ENCODE measurements at places on chromosomes 5 and 9.

DNA sequence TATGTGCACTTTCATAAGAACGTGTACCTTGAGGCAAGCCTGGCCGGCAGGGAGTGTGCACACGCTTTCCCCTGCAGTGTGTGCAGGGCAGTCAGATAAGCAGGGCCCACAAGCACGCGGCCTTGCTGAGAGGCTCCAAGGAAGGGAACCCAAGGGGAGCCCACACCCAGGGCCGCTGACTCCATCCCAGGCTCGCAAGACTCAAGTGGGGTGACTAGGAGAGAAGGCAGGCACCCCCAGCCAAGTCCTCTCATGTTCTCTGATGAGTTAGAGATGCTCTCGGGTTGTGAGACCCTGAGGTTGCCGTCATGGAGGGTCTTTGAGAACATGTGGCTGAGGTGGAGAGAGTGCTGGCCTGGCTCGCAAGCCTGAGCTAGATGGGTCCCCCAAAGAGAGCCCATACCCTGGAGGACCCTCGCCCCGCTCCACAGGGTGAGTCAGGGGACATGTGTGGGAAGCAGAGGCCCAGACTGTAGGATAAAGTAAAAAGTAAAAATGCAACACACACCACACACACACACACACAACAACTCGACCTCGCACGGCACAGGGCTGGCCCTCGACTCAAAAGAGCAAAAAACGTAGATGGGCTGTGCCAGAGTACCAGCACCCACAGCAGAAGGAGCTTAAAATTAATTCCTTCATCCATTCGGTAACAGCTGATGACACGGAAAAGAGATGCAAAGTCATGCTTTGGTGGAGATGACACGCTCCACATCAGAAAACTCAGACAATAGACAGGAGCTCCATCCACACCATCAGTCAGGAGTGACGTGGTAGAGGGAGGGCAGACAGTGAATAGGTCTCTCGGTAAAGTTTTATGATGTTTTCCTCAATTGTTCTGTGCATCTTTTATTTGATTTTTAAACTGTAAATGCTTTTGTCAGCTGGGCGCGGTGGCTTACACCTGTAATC lies 54.8 kb upstream of the NKD2 start:
- DNase-seq: no peak

- no peak for DNase-seq
Measured at GRCh38 chr5:179337796-179338676, 7.2 kb downstream of the ADAMTS2 start.

DNA sequence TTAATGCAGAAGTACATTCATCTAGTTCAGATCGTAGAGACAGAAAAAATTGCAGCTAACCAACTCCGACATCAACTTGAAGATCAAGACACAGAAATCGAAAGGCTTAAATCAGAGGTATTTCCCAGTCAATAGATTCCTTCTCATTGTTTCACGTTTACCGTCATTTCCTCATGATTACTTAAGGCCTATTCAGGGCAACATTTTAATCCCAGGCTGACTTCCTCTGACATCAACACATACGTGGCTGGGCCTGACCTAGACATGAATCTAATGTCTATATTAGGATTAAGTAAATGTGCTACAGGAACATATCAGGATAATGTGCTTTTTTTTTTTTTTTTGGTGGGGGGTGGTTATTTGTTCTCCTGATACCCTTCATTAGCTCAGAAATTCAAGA lies 107.9 kb downstream of the RASGRF2 start:
- no peak for DNase-seq

- DNase-seq: no peak
Measured at GRCh38 chr9:114561771-114562170, 25.8 kb upstream of the ATP6V1G1 start.

DNA sequence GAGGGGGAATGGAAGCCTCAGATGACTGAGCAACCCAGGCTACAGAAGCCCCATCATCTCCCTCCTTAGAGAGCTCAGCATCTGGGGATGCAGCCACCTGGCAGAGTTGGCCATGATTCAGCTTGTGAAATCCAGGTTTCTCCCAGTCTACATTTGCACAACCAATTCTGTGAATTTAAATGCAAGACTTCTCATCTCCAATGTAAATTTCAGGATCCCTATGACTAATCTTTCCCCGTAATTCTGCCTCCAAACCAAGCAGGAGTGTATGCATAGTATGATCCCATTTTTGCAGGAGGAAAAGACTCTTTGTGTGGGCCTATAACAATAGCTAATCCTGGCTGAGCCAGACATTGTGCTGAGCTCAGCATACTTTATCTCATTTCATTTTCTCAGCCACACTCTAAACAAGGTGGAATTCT lies 59.6 kb upstream of the IL17B start:
- no peak for DNase-seq

DNA sequence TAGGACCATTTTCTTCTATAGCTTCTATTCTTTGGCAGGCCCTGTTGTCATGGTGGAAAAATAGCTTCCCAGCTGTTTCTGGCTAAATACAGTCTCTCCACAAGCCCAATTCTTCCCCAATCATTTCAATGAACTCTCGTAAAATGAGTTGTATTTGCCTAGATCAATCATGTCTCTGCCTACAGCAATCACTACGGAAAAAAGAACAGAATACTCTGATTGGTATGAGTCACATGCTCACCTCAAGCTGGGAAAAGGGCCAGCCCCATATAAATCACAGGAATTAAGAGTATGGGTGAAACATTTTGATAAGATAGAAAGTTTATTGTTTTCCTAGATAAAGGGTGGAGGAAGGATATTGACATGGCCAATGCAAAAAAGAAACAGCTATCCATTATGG lies 711.4 kb downstream of the EFNA5 start:
- no peak for DNase-seq

DNA sequence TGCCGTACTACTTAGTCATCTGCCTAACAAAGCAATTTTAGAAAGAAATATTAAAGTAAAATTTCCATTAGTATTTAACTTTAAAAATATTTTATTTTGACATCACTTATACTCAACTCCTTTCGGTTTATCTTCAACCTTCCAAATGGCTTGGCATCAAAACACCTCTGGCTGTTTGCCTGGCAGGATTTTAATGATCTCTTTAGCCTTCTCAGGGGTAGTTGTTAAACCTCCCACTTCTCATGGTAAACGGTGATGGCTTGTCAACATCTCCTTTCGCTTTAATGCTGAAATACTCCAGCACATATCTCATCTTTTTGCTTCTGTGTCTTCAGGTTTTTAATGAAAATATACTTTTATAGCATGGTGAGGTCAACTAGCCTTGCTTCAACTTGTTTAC lies 747.1 kb downstream of the CETN3 start:
- DNase-seq: no peak

- DNase-seq: no peak
Measured at GRCh38 chr5:134124289-134125038, 10.0 kb downstream of the TCF7 start.

DNA sequence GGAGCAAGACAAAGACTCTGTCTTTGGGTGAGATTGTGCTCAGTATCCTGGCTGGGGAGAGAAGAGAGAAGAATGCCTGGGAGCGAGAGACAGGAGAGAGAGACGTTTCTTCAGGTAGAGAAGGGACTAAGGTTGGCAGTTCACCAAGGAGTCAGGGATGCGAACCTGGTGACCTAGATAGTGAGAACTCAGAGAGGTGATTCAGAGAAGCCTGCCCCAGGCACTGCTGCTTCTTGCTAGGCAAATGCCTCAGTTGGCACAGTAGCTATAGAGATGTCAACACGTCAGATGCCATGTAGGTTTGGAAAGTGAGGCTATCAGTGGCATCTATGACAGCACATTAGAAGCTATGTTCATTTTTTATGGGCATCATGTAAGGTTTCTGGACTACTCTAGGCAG lies 231.6 kb upstream of the VLDLR start:
- no peak for DNase-seq

DNA sequence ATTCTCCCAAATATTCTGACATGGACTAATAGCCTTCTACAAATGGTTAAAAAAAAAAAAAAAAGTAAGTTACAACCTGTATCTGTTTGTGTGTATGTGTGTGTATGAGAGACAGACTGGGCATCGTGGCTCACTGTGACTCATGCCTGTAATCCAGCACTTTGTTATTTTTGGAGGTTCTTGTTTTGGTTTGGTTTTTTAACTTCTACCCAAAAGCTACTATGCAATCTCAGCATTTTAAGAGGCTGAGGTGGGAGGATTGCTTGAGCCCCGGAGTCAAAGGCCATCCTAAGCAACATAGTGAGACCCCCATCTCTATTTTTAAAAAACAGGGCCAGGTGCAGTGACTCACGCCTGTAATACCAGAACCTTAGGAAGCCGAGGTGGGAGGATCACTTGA lies 17.6 kb upstream of the HAVCR1 start:
- no peak for DNase-seq

GRCh38 chr5:133116601-133117000 lies 64.8 kb downstream of the HSPA4 start:
- DNase-seq: no peak

DNA sequence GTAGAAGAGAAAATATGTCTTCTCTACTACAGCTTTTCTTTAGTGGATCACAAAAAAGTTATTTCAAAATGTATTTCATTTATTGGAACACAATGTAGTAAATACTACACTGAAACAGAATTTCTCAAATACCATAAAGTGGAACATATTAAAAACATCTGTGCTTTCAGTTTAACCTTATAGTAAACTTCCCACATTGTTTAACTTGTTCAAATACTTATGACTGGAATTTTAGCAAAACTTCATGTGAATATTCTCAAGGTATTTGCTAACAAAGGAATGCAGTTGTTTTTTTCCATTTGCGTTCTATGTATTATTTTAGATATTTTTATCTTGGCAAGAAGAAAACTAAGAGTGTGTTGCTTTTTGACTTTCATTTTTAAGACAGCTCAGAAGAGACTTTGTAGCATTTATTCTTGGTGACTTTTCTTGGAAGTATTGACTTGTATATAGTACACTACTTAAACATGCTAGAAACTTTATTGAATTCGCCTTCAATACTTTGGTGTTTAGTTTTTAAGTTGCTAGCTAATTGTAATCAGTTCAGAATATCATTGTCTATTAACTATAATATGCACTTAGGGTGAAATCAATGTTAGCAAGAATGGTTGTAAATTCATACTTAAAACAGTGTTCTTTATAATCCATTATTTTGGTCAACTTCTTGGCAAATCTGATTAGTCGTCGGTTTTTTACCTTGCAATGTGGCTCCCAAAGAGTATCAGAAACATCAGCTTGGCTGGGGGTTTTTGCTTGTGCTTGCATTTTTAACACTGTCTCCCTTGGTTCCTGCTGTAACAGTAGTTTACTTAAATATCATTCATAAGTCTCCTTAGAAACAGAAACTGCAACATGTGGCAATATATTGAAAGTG lies 5.0 kb upstream of the RHOBTB3 start:
- DNase-seq: no peak

DNA sequence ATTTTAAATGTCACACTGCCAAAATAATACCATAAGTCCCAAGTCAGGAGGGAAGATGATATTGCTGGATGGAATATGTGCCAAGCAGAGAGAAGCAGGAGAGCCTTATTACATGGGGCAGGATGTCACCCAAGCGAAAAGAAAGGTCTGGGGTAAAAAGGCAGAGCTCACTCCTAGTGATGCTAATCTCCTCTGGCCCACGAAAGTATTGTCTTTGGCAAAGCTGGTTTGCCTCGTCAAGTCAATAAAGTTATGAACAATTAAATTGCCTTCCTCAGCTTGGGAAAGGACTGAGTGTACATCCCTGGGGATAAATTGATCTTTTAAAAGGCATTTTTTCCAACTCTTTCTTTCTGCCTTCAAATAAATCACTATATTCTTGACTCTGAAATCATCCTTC lies 220.6 kb downstream of the DMAC1 start:
- no peak for DNase-seq

DNA sequence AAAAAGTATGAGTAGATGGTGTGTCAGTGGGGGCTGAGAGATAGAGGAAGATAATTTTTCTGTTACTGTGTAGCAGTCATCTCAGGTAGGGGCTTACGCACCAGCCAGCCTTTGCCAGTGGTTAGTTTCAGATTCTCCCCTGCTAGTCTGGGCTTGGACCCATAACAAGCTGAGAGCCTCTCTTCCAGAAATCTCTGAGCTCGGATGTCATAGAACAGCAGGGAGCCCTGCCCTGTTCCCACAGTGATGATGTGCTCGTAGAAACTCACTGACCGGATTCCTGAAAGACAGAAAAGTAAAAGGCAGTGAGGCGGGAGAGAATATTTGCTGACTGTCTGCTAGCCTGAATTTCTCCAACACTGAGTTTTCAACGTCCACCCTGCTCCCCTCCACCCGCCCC lies 37.2 kb downstream of the DCAF12 start:
- no peak for DNase-seq

- no peak for DNase-seq
Measured at GRCh38 chr5:90994796-90995195, 388.3 kb downstream of the ARRDC3 start.

- DNase-seq: no peak
Measured at GRCh38 chr9:120410925-120411501, 169.0 kb downstream of the CDK5RAP2 start.

GRCh38 chr9:122444041-122444733 lies 33.5 kb downstream of the OR1J1 start:
- DNase-seq: no peak

- no peak for DNase-seq
Measured at GRCh38 chr5:123929055-123929474, 417.1 kb downstream of the CSNK1G3 start.

DNA sequence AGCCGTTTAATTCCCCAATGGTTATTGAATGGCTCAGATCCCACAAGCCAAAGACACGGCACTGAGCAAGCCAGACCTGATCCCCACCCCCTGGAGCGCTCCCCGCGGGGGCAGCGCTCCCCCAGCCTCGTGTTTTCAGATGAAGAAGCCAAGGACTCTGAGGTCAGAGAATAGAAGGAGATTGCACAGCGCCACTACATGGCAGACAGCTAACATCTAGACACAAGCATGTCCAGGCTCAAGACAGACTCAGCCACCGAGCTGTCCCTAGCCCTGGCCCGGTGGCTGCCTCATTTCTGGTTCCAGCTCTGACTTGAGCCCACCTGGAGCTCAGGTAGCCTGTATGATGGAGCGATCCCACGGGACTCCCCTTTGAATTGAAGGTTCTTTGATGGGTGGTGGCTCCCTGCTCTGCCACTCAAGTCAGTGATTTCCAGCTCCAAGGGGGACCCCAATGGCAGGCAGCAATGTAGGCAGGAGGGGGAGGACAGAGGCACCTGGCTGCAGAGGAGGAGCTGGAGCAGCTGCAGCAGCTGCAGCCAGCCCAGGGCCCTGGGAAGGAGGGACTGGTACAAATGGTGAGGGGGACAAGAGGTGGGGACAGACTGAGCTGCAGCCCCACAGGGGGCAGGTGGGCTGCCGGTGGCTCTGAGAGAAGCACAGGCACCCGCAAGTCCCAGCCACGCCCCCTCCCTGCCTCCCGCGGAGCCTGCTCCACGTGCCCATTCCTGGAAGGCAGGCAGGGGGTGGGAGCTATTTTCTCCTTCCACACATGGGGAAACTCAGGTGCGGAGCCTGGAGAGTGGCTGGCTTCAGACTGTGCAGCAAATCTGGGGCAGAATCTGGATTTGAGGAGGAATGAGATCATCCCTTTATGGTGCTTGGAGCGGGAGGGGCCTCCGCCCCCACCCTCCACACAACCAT lies 40.2 kb downstream of the NTNG2 start:
- no peak for DNase-seq

DNA sequence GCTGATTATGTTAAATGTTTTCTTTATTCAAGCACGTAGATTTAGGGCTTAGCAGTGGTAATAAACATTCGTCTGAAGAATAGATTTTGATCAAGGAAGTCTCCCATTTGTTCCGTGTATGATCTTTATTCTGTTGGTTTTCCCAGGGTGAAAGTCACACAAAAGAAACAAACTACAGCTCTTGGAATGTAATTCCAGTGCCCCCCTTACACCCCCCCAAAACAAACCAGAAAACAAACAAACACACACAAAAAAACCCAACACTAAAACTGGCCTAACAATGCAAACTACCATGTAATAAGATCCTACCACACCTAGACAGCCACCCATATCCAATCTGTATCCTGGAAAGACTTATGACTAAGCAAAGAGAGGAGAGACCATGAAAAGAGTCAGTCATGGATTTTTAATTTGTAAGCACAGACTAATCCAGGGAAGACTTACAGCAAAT lies 196.2 kb upstream of the ELL2 start:
- no peak for DNase-seq
